ENCODE measurements at places on chromosomes 7 and 10.

- DNase-seq = peak; percentile 25
Observed at GRCh38 chr7:129163875-129164544, 19.5 kb downstream of the TSPAN33 start.

- no peak for DNase-seq
Observed at GRCh38 chr10:105707603-105708002, 1066.5 kb downstream of the SORCS3 start.

- DNase-seq = no peak
Observed at GRCh38 chr7:51046103-51046466, 263.4 kb upstream of the GRB10 start.

GRCh38 chr10:6242089-6242488 is 39.4 kb downstream of the PFKFB3 start:
- DNase-seq = no peak

All from urothelium cell line (cell line).